ENCODE measurements at places on chromosomes 16 and 17.
A peak's percentile ranks its signal among the peaks of the same experiment; 100 is the strongest.

DNA sequence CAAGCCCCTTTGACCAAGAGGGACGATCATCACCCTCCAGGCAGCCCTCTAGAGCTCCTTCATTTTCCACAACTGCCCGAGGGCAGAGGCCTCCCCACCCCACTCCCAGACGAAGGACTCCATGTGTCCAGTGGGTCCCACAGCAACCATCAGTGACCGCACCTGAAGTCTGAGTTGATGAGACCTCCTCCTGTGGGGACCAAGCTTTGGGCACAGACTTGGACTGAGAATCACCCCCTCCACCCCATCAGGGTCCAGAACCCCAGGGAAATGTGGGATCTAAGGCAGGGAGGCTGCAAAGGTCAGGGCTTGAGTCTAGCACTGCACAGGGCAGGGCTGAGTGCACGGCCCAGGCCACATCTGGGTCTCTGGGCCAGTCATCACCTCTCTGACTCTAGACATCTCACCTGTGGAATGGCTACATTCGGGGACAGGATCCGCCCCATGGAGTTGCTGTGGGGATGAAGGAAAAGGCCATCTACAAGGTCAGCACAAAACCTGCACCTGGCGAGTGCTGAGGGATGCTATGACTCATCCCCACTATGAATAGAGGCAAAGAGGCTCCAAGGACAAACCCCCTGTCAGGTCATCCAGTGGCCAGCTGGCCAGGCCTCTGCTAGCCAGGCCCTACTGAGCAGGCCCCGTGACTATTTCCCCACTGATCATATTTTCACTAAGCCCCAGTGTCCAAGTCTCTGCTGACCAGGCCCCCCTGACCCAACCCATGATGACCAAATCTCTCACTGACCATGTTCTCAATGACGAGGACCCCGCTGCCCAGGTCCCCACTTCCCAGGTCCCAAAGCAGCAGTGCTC lies 38.4 kb downstream of the TNFRSF13B start:
- DNase-seq, result no peak

GRCh38 chr16:56477096-56477878 lies 25.9 kb downstream of the OGFOD1 start:
- DNase-seq, result no peak

- no peak for DNase-seq
These were observed 161.2 kb downstream of the COPRS start for GRCh38 chr17:31697838-31698237.

DNA sequence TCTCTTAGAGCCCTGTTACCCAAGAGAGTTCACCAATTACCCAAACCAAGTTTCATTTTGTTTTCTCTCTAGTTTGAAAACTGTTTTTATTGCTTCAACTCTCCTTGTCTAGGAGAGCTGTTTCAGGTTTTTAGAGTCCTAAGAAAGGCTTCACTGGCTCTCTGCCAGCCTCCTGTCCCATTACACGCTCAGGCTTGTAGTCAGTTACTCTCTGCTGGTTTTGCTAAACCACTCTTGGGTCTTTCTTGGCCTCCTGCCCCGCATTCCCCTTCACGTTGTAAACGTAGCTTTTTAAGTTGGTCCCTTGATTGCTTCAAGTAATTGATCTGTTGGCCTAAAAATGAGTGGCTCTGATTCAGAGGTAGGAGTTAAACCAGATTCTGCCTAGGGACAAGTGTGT lies 529.1 kb downstream of the MAF start:
- DNase-seq, result no peak

DNA sequence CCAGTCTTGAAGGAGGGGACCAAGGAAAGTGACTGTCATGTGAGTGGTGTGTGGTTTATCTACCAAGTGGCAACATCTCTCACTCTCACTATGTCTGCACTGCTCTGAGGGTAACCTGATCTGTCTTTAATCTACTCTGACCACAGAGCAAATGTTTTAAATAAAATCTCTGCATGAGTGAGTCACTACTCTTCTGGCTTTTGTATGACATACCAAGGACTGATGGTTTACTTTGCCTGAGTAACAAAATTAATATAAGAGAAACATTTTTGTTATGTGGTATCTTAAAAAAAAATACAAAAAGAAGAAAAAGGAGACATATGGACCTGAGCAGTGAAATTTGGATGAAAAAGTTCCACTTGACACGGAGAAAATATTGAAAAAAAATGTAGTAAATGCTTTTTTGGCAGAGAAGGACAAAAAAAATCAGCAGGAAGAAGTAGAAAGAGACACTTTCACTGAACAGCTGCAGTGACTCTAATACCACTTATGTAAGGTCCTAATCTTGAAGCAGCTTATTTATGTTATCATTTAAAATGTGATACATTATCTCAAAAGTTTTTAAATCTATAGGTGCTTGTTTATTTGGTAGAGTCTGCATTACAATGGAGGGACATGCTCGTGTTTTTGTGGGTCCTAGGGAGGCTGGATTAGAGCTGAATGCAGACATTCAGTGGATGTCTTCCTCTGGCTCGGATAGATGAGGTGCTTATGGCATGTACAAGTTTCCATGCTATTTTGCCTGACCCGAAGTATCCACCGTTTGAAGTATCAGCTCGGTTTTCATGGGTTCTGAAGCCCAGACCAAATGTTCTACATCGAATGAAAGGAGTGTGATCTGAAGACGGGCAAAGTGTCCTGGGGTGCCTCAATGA lies 240.7 kb downstream of the MAP2K6 start:
- DNase-seq, result no peak

DNA sequence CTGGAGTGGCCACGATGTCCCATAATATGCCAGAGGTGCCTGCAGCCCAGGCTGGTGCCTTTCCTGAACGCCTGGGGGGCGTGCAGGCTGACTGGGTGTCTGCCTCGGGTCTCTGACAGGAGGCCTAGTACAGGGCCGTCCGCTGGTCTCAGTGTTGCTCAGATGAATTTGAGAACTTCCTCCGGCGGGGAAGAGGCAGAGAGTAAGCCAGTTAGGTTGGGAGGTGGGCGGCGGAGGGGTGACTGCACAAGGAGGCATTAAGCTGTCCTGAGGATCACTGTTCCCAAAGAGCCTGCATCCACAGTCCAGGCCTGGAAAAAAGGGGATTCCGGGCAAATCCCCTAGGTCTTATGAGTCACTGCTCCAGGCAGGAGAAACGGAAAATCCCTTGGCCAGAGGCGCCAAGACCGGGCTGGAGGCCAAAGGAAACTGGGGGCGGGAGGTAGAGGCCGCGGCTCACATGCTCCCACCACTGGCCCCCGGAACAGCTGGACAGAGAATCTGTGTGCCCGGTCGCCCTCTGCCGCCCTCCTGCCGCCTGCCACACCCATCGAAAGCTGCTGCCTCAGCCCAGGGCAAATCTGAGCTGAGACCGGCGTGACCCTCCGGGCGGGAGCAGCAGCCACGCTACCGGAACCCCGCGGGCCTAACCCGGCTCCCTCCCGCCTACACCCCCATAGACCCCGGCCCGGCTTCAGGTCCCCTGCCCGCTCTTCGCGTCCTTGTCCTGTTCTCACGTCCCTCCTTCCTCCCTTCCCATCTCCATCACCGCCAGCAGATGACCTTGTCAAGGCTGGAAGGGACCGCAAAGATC lies 1.2 kb downstream of the TRIM47 start:
- DNase-seq, result peak; percentile 43

DNA sequence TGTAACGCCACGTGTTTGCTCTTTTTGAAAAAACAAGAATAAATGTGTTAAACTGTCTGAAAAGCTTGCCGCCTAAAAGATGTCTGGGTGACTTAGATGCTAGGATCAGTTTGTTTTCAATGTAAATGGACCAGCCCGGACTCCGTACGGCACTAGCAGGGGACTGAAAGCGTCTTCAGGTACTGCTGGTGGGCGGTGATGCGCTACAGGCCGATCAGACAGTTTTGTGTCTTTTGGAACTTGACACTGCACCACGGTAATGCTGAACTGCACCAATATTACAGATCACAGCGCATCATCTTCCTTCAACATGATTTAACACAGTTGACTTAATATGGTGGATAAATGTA lies 727 bp upstream of the MBTPS1 start:
- DNase-seq, result peak; percentile 27

- no peak for DNase-seq
These were observed 6.0 kb downstream of the RNF157 start for GRCh38 chr17:76234354-76234679.

DNA sequence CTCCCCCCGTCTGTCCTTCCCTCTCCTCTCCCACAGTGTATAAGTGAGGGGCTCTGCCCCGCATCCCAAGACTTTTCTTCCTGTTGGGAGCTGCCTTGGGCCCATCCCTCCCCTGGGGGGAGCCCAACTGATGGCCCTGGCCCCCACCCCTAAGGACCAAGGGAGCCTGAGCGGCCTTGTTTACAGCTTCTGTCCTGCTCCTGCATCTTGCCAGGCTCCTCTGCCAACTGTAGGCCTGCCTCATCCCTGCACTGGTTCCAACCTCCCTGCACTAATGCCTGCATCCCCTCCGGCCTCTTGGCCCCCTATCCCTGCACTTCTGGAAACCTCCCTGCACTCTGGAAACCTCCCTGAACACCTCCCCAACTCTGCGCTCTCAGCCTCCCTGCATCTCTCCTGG lies 1.4 kb upstream of the PAGR1 start:
- DNase-seq, result no peak

GRCh38 chr16:52709306-52709705 lies 162.4 kb upstream of the TOX3 start:
- DNase-seq, result no peak

DNA sequence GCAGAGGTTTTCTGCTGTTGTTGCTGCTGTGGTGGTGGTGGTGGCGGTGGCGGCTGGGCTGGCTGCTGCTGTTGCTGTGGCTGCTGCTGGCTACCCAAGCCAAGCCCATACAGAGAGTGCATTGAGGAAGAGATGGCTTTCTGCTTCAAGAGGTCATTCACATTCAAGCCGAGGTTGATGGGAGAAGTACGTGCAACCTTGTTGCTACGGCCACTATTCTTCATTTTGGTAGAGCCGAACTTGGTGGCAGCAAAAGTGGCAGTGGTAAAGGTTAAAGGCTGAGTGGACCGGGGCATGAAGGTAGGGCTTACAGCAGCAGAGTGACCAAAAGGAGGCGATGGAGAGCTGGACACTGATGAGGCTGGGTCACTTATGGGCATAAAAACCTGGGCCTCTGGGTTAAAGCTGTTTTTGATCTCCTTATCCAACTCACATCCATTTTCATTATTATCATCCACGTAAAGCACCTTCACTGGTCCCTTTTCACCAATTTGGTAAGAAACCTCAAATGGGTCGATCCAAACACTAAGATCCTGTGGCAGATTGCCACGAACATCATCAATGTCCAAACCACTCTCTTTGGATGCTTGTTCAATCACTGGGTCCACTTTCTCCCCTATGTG lies 2.8 kb downstream of the TOB1 start:
- DNase-seq, result no peak

DNA sequence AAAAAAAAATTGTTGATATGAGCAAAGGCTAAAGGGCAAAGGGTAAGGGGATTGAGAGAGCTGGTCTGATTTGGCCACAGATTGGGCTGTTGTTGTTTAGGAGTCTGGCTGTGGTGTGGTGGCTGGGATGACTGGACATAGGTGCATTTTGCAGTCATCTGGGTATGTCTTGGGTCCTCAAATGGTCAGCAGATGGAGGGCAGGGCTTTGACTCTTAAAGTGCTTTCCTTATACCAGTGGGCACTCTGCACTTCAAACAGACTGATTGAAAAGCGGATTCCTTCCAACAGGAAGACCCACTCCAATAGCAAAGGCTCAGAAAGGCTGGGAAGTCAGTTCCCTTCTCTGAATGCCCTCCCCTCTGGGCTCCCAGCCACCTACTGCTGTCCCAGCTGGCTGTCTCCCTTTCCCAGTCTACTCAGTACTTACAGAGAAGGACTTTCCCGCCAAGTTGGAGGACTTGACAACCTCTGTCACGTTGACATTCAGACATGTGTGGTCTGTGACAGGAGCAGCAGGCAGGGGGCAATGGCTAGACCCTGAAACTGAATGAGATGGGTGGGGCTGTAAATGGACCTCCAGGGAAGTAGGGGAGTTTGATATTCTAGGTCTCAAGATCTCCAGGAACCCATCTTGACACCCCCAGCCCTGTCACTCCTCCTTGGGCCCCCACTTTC lies 19.6 kb upstream of the MFSD6L start:
- no peak for DNase-seq

- no peak for DNase-seq
These were observed 19.0 kb downstream of the ABR start for GRCh38 chr17:1160591-1161390.

DNA sequence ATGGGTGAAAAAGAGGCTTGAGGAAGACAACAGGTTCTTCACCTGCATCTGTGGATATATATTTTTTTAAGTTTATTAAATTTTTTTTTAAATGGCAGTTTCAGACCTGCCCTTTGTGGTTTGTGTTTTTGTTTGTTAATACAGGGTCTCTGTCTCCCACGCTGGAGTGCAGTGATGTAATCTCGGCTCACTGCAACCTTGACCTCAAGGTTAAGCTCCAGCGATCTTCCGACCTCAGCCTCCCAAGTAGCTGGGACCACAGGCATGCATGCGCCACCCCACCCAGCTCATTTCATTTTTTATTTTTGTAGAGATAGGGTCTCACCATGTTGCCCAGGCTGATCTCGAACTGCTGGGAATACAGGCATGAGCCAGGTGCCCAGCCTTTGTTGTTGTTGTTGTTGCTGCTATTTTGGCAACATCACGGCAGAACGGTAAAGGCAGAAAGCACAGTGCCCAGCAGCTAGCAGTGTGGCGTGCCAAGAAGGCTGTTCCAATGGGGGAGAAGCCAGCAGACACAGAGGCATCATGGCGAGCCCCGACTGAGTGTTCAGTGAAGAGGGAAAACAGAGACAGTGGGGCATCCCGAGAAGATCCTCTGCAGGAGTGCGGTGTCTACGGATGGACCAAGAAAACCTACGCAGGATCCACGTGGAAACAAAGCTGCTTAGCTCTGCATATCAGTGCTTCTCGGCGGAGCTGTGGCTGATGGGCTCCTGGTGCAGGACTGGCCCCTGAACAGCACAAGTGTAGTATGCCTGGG lies 19.6 kb downstream of the TMC6 start:
- DNase-seq, result no peak

- DNase-seq, result no peak
These were observed 45.0 kb downstream of the ABR start for GRCh38 chr17:1134634-1135324.

- no peak for DNase-seq
These were observed 27.1 kb downstream of the SLC13A5 start for GRCh38 chr17:6686026-6686425.

- DNase-seq, result no peak
These were observed 5.6 kb upstream of the MTSS2 start for GRCh38 chr16:70691223-70692129.

- DNase-seq, result no peak
These were observed 48.1 kb upstream of the GOSR1 start for GRCh38 chr17:30429155-30429554.

- peak; percentile 2 for DNase-seq
These were observed 9.5 kb downstream of the ZNF771 start for GRCh38 chr16:30416624-30417528.

DNA sequence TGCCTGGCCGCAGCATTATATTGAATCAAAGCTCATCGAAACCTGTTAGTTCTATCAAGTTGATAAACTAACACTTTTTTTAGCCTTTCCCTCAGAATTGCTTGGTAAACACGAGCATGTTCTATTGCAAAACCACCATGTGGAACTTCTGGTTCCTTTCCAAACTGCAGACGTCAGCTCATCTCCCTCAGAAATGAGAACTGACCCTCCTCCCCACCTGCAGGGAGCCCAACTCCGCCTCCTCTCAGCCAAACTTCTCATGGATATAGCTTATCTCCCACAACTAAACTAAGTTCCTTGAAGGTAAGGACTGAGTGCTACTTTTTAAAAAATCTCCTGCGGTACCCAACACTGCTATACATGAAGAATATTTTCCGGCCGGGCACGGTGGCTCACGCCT lies 6.7 kb downstream of the SHMT1 start:
- DNase-seq, result no peak

Data from NCI-H1092 (cell line).